Type B pancreatic cell (in vitro differentiated cells): ENCODE measurements at places on chromosomes 5 and 9.

- H3K4me3 ChIP-seq: no peak overlapping the region
- H3K27ac ChIP-seq: no peak overlapping the region
Observed at GRCh38 chr9:3954331-3955304, 345.2 kb downstream of the GLIS3 start.

DNA sequence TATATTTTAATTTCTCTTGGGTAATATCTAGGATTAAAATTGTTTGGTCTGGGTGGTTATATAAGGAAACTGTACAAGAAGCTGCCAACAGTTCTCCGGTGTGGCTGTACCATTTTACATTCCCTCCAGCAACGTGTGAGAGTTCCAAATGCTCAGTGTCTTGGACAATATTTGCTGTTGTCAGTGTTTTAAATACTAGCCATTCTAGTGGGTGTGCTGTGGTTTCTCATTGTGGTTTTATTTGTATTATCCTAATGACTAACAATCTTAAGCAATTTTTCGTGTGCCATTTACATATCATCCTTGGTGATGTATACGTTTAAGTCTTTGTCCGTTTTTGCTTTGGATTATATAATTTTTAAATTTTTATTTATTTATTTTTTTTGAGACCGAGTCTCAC lies 34.0 kb downstream of the TNFSF15 start:
- no peak overlapping the region for H3K27ac ChIP-seq
- no peaks in the 10 kb centered on the region for H3K36me3 ChIP-seq
- H3K27me3 ChIP-seq: no peaks in the 10 kb centered on the region

DNA sequence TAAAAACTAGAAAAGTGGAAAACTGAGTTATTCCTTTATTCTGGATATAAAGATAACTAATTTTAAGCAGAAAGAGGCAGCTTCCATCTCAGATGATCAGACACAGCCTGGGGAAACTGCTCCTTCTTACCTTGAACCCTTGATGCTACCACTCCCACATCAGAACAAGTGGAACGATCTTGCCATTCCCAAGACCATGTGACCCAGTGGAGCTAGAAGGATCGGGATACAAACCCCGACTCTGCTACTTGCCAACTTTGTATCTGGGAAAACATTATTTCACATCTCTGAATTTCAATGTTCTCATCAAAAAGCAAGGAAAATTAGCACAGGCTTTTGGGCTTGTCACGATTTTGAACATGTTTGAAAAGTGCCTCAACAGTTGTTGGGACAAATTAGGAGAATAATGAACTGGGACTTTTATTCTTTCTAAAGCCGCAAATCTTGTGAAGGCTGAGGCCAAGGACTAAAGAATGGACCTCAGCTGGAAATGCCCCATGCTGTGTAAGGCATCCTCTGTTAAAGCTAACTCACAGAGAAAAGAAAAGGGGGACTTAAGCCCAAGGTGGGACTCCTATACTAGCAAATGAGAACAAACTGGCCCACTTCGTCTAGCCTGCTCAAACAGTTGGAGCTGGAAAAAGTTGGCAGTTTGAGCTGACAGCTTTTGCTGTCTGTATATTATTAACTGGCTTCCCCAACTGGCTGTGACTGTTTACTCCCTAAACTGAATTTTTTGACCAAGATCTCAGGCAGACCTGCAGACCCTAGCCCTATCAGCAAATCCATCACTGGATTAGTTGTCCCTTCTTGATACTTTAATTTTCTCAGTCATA lies 552.3 kb downstream of the EFNA5 start:
- H3K4me3 ChIP-seq: no peak overlapping the region
- H3K27ac ChIP-seq: no peak overlapping the region
- no peaks in the 10 kb centered on the region for H3K36me3 ChIP-seq
- no peak for DNase-seq
- H3K4me1 ChIP-seq: peaks cover 19% of the 10 kb centered on the region

GRCh38 chr9:116870566-116870965 lies 183.5 kb downstream of the TRIM32 start:
- H3K27me3 ChIP-seq: peaks cover 33% of the 10 kb centered on the region
- DNase-seq: no peak
- peak overlapping the region; percentile 82 for H3K27ac ChIP-seq

DNA sequence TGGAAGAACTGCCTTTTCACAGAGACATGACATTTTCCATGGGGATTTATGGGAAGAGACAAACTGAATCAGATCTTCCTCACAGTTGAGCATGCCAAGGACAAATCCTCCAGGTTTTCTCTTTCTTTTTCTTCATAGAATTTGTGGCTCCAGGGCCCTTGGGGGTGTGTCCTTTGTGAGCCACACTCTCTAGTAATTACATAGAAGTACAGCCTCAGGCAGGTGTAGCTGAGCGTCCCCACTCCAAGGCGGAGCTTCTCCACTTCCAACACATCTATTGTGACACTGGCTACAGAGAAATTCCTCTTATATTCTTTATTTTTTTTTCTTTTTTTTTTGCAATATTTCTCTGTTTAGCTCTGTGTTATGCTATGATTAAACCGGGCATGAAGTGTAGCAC lies 420.5 kb upstream of the CD180 start:
- DNase-seq: no peak
- no peaks in the 10 kb centered on the region for H3K36me3 ChIP-seq
- no peak overlapping the region for H3K27ac ChIP-seq

GRCh38 chr9:125202846-125203618 lies 2.7 kb downstream of the RABEPK start:
- H3K36me3 ChIP-seq: peaks cover 16% of the 10 kb centered on the region
- H3K4me1 ChIP-seq: peaks cover 15% of the 10 kb centered on the region

- H3K27me3 ChIP-seq: no peaks in the 10 kb centered on the region
- peak; percentile 88 for DNase-seq
- peak within 1 kb of the TSS; percentile 94 for H3K4me3 ChIP-seq
- peak within 1 kb of the TSS; percentile 98 for H3K27ac ChIP-seq
- peaks cover 41% of the 10 kb centered on the region for H3K36me3 ChIP-seq
- H3K4me1 ChIP-seq: peaks cover 21% of the 10 kb centered on the region
Observed at GRCh38 chr5:82277987-82278710, at the start of gene RPS23. Gene RPS23, minus strand, starts transcription at chr5:82278354. Its CDS starts 31 bp downstream, at chr5:82278323.

DNA sequence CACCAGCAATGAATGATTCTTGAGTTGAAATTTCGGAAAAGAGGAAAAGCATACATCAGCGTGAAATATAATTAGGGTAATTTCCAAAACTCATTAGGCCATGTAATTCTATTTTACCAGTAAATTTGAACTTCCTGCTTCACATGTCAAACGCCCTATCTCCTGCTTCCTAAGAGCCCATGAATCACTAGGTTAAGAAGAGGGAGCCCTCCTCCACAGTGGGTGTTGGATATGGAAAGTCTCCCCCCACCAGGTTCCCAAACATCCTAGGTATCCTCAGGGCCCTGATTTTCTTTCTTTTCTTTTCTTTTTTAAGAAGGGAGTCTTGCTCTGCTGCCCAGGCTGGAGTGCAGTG lies 115.2 kb downstream of the SUSD1 start:
- H3K27me3 ChIP-seq: no peaks in the 10 kb centered on the region
- H3K27ac ChIP-seq: peak overlapping the region; percentile 55
- H3K4me1 ChIP-seq: peaks cover 12% of the 10 kb centered on the region
- H3K36me3 ChIP-seq: peaks cover 24% of the 10 kb centered on the region
- H3K4me3 ChIP-seq: no peak overlapping the region
- no peak for DNase-seq

GRCh38 chr9:119500072-119500771 lies 131.0 kb upstream of the BRINP1 start:
- H3K4me1 ChIP-seq: no peaks in the 10 kb centered on the region
- no peaks in the 10 kb centered on the region for H3K36me3 ChIP-seq
- no peak overlapping the region for H3K27ac ChIP-seq

- peaks cover 5% of the 10 kb centered on the region for H3K4me1 ChIP-seq
- peaks cover 47% of the 10 kb centered on the region for H3K27me3 ChIP-seq
- DNase-seq: no peak
Observed at GRCh38 chr9:130682421-130683121, 11.0 kb upstream of the EXOSC2 start.

DNA sequence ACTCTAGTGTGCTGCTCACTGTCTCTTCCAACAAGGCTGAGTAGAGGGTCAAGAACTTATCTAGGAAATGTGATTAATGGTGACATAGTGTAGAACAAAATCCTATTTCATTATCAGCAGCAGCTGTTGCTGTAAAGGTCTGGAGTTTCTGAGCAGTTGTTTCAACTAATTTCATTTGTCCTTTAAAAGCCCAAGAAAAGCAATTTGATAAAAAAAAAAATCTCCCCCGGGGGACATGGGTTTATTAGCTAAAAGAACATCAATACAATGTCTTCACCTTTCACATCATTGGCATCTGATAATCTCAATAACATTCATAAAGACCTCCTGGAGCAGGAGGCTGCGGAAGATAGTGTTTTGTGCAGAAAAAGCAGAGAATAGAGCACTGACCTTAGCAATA lies 468.1 kb downstream of the KCTD16 start:
- H3K4me3 ChIP-seq: no peak overlapping the region
- H3K36me3 ChIP-seq: no peaks in the 10 kb centered on the region
- H3K27me3 ChIP-seq: no peaks in the 10 kb centered on the region
- H3K4me1 ChIP-seq: no peaks in the 10 kb centered on the region
- H3K27ac ChIP-seq: no peak overlapping the region

DNA sequence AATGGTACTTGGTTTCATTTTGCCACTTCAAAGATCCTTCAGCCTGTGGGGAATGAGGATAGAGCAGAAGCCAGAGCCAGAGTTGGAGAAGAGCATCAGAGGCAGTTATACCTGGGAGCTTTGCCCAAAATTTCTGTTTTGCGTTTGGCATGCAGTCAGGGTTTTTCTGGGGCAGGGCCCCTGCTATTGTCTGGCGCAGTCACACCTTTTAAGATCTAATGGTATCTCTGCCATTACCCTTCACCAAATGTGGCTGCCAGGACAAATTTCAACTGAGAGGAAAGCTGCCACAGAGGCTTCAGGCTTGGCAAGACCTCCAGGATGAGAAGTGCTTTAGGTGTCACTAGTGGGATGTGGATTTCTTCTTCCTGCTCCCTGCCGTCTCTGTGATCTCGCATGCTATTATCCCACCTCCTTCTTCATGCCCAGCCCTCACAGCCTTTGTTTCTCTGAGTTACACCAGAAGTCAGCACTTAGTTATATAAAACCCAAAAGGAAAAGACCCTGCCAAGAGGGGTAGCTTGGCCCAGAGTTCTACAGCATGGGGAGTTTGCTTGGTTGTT lies 357.0 kb downstream of the TLE4 start:
- DNase-seq: no peak
- no peaks in the 10 kb centered on the region for H3K36me3 ChIP-seq
- H3K27me3 ChIP-seq: peaks cover 10% of the 10 kb centered on the region
- H3K4me1 ChIP-seq: no peaks in the 10 kb centered on the region

- no peak overlapping the region for H3K4me3 ChIP-seq
- H3K4me1 ChIP-seq: no peaks in the 10 kb centered on the region
- H3K27me3 ChIP-seq: no peaks in the 10 kb centered on the region
- no peaks in the 10 kb centered on the region for H3K36me3 ChIP-seq
Observed at GRCh38 chr5:43967165-43967564, 364.2 kb downstream of the NNT start.

- DNase-seq: no peak
- H3K27ac ChIP-seq: no peak overlapping the region
- no peaks in the 10 kb centered on the region for H3K27me3 ChIP-seq
- H3K36me3 ChIP-seq: no peaks in the 10 kb centered on the region
- H3K4me1 ChIP-seq: peaks cover 11% of the 10 kb centered on the region
- H3K4me3 ChIP-seq: no peak overlapping the region
Observed at GRCh38 chr5:95669540-95669939, 13.3 kb downstream of the SPATA9 start.

GRCh38 chr9:115808695-115809094 lies 344.9 kb upstream of the PAPPA start:
- H3K4me1 ChIP-seq: no peaks in the 10 kb centered on the region
- no peaks in the 10 kb centered on the region for H3K36me3 ChIP-seq
- no peak overlapping the region for H3K27ac ChIP-seq
- H3K27me3 ChIP-seq: no peaks in the 10 kb centered on the region

- DNase-seq: peak; percentile 79
- peaks cover 20% of the 10 kb centered on the region for H3K27me3 ChIP-seq
- peak overlapping the region; percentile 99 for H3K4me3 ChIP-seq
- H3K36me3 ChIP-seq: no peaks in the 10 kb centered on the region
Observed at GRCh38 chr5:129460936-129461710, 1.0 kb downstream of the ADAMTS19 start.

GRCh38 chr9:107046692-107047091 lies 183.7 kb downstream of the ZNF462 start:
- H3K36me3 ChIP-seq: no peaks in the 10 kb centered on the region
- H3K27me3 ChIP-seq: no peaks in the 10 kb centered on the region
- H3K27ac ChIP-seq: no peak overlapping the region
- H3K4me1 ChIP-seq: peaks cover 10% of the 10 kb centered on the region
- no peak overlapping the region for H3K4me3 ChIP-seq

GRCh38 chr9:37386988-37387387 lies 35.5 kb upstream of the GRHPR start:
- no peaks in the 10 kb centered on the region for H3K4me1 ChIP-seq
- H3K27ac ChIP-seq: no peak overlapping the region
- H3K27me3 ChIP-seq: peaks cover 2% of the 10 kb centered on the region

GRCh38 chr9:135045264-135045927 lies 42.1 kb upstream of the OLFM1 start:
- H3K36me3 ChIP-seq: no peaks in the 10 kb centered on the region
- no peak overlapping the region for H3K4me3 ChIP-seq
- H3K27ac ChIP-seq: no peak overlapping the region
- peak; percentile 58 for DNase-seq
- peaks cover 33% of the 10 kb centered on the region for H3K27me3 ChIP-seq

DNA sequence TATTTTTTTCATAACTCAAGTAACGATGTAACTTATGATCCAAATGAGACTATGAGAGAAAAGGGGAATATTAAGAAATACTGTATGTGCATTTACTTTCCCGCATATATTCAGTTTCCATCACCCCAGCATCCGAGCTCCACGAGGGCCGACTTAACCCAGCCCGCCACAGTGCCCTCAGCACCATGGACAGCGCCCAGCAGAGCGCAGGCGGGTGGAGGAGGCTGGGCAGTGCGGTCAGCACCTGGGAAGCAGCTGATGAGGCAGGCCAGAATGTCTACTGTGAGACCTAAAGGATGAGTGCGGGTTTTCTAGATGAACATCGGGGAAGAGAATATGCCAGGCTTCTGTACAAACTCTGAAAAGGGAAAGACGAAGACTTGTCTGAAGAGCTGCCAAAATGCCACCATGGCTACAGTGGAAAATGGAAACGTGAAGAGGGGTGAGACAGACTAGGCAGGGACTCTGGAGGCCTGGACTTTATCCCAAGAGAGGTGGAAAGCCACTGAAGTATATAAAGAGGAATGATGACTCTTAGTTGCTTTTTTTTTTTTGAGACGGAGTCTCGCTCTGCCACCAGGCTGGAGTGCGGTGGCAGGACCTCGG lies 34.5 kb upstream of the MED27 start:
- H3K4me1 ChIP-seq: no peaks in the 10 kb centered on the region
- no peaks in the 10 kb centered on the region for H3K36me3 ChIP-seq
- H3K4me3 ChIP-seq: no peak overlapping the region

DNA sequence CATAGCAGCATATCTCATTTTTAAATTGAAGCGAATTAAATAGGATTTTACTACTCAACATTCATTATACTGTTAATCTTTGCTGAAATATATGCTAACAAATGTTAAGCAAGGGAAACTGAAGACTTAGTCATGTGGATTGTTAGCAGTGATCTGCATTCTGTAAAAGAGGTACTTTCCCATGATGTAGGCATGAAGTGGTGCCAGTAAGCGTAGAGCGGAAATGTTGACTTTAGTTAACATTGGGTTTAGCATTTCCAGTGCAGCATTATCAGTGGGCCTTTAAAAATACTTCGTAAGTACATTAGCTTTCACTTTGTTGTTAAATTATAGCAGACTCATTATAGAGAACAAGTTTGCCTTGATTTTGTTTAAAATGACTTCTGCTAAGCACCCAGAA lies 130.3 kb downstream of the CDC42SE2 start:
- peaks cover 7% of the 10 kb centered on the region for H3K4me1 ChIP-seq
- H3K27ac ChIP-seq: peak overlapping the region; percentile 36
- no peaks in the 10 kb centered on the region for H3K27me3 ChIP-seq
